Activated CD4-positive, alpha-beta memory T cell treated with anti-CD3 and anti-CD28 coated beads, Interleukin-2, amount 10 ng/mL, durations not matched to agents 7 days and 5 days (primary cell): ENCODE measurements at places on chromosomes 5 and 9. TPM values are rescaled to one million over a fixed set of nuclear protein-coding genes. Genes with fewer than 3 reads are reported as not detected.

SHISAL2B gene
- not detected for total RNA-seq

- DNase-seq, result no peak
These were observed 19.2 kb upstream of the PITX1 start for GRCh38 chr5:135053278-135053677.

DNA sequence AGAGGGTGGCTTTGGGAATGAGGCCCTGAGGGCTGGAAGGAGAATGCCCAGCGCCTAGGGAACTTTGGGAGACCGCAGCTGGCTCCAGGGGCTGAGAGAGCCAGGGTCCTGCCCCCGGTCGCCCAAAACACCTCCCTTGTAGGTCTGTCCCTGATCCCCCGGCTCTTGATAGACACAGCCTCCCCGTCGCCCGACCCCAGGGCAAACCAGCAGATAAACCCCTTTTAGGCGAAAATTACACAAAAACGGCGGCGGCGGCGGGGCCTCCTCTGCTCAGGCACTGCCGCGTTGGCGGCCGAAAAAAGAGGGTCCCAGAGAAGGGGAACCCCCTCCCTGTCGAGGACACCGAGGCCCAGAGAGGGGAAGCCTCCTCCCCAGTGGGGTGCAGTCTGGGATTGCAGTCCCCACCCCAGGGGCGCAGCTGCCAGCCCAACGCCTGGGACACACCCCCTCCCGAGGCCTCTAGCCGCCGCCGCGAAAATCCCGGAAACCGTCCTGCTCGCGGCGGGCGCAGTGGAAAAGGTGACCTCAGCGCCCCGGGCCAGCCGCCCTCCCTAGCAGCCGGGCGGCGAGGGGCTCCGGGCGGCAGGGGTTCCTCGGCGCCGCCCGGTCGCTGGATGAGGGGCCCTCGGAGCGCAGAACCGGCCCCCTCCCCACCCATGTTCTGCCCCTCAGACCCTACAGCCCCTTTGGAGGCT, 3.1 kb upstream of the BARX1 start:
- no peak for DNase-seq

DNA sequence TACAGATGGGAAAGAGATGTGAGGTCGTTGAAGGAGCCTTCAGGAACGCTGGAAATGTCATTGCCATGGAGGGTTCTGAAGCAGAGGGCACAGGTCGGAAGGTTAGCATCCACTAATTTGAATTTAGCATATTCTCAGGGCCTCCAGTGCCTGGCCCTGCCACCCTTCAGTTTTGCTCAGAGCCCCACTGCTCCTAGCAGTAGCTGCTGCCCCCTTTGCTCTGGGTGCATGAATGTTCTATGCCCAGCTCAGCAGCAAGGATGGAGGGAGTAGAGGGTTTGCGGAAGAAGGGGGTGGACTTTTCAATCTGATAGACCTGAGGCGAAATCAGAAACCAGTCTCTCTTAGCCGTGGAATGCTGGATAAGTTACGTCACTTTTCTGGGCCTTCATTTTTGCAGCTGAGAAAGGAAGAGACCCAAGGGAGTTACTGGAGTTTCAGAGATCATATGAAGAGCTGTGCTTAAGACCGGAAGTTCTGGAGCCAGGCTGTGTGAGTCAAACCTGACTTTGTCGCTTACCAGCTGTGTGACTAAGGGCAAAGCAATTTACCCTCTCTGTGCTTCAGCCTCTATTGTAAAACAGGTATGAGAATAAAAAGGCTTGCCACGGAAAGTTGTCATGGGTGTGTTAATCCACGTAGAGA, 133.2 kb upstream of the PANK3 start:
- DNase-seq, result no peak

RFESD gene
- total RNA-seq, result 5.4 TPM

HK3 gene
- not detected for total RNA-seq

- no peak for DNase-seq
These were observed 6.5 kb downstream of the ABO start for GRCh38 chr9:133268335-133269056.

- DNase-seq, result no peak
These were observed 39.4 kb downstream of the LURAP1L start for GRCh38 chr9:12813960-12814876.

SLC36A3 gene
- total RNA-seq, result not detected

DNA sequence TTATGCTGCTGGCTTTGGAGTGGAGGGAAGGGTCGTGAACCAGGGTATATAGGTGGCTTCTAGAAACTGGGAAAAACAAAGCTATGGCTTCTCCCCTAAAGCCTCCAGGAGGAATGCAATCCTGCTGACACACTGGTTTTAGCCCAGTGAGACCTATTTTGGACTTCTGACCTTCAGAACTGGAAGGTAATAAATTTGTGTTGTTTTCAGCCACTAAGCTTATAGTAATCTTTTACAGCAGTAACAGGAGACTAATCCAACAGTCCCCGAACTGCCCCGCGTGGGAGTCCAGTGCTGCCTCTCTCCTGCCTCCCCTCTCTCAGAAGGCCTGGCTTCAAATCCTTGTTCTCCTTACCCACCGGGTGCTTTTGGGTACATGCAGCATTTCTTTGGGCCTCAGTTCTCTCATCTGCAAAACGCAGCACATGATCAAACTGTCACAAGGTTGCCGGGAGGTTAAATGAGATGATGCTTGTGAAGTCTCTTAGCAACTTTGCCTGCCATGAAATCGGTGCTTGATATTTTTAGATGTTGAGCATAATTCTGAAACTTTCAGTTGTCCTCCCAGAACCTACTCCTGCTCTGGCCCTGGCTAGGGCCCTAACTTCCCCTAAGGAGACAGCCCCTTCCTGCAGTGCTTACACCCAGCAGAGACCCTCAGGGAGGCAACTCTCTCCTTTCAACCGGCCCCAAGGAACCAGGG, 127.3 kb upstream of the BOD1 start:
- DNase-seq, result no peak

KIF27 gene
- 2.3 TPM for total RNA-seq

MATR3 gene
- 193 TPM for total RNA-seq

ABLIM3 gene
- total RNA-seq, result 0.08 TPM

DNA sequence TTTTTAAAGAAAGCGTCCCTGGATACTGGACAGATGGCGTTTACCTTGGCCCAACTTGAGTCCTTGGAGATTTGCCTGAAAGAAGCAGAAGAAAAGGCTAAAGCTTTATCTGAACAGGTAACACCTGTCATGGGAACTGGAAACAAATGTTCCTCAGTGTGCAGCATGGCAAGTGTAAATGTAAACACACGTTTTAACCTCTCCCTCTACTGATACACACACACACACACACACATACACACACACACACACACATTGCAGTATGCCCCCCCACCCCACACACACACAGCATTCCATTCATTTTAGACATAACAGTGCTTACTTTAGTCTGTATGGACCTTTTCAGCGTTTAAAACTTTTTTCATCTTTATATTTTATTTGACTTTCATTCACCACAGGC, 51.1 kb downstream of the CCDC192 start:
- no peak for DNase-seq

GRCh38 chr9:128203707-128204551, 750 bp downstream of the DNM1 start:
- peak; percentile 24 for DNase-seq

DNA sequence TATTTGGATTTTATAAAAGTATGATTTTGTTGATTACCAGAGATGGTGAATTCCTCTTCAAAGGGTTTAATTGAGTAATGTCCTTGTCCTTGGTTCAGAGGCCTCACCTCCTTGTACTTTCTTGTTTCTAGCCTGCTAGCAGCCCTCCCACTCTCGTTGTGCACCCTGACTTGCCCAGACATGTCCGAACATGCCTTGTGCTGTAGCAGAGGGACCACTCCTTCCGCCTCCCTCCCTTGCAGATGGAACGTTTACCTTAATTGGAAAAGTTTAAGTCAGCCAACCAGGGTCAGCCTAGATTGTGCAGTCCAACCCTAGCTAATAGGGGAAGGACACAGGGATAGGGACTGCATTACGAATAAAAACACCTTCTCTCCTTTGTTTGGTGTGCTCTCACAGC, 406.9 kb upstream of the NMUR2 start:
- no peak for DNase-seq

DNA sequence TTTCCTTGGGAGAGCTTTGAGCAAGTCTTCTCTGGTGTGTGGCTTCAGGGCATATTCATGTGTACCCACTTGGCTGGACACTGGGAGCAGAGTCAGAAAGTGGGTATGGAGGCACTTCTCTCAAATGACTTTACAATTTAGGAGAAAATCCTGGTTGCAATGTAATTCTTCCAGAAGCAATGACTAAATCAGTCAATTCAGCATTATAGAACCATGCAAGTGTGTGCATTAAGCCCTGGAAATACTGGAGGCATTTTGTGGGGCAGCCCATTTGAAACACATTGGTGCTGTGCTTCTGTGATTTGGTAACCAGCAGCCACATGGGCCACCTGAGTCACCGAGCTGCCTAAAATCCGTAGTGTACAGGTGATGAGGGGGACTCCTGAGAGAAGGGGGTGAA, 94.6 kb upstream of the TAS2R1 start:
- no peak for DNase-seq

SV2C gene
- 0.28 TPM for total RNA-seq

- DNase-seq, result no peak
These were observed 26.2 kb upstream of the TNIP1 start for GRCh38 chr5:151107084-151107483.
